ENCODE measurements at places on chromosomes 2 and 18. TPM values are rescaled to one million over a fixed set of nuclear protein-coding genes. Genes with fewer than 3 reads are reported as not detected.

GRCh38 chr2:11421863-11422490 is 44.0 kb downstream of the E2F6 start:
- H3K27ac ChIP-seq, result no peak overlapping the region
- no peaks in the 10 kb centered on the region for H3K4me1 ChIP-seq
- no peaks in the 10 kb centered on the region for H3K27me3 ChIP-seq
- no peak overlapping the region for H3K4me3 ChIP-seq

GRCh38 chr2:221640686-221641085 is 68.6 kb upstream of the EPHA4 start:
- H3K27ac ChIP-seq, result no peak overlapping the region
- H3K4me3 ChIP-seq, result no peak overlapping the region
- no peaks in the 10 kb centered on the region for H3K4me1 ChIP-seq
- no peaks in the 10 kb centered on the region for H3K27me3 ChIP-seq

DNA sequence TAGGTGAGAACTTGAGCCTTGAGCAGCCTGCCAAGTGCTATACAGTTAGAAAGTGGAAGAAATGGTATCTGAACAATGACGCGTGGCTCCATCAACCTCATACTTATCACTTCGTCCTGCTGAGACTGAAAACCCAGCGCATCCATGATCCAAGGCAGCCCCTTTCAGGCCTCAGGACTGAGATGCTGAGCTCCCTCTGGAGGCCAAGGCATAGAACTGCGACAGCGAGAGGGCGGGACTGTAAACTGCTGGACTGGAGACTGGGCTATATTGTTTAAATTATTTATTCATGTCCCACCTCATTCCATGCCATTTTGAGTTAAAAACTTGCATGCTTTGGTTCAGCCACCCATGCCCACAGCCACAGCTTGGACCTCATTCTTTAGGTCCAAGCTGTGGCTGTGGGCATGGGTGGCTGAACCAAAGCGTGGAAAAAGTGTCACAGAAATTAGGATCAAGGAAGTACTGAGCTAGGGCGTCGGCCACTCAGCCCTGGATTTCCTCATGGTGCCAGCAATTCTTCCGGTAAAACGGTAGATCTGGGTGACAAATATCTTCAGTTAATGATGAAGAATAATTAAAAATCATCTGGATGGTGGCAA is 195.5 kb downstream of the L3MBTL4 start:
- peak; percentile 52 for DNase-seq
- H3K27ac ChIP-seq, result no peak overlapping the region
- no peaks in the 10 kb centered on the region for H3K4me1 ChIP-seq
- H3K4me3 ChIP-seq, result no peak overlapping the region
- no peaks in the 10 kb centered on the region for H3K36me3 ChIP-seq

DNA sequence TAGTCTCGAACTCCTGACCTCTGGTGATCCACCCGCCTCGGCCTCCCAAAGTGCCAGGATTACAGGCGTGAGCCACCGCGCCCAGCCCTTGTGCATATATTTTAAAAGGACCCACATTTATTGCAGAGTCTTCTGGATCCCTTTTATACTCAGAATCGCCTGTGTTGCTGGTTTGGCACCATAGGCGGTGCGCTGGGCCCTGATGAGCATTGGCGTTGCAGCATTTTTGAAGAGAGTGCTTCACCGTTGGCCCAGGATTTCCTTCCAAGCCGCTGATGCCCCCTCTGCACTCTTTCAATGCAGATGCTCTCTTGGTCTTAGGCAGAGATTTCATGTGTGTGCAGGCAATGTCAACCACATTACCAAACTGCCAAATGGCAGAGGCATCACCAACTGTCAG is 13.5 kb upstream of the TFCP2L1 start:
- no peaks in the 10 kb centered on the region for H3K4me1 ChIP-seq
- DNase-seq, result no peak
- H3K27ac ChIP-seq, result no peak overlapping the region
- H3K27me3 ChIP-seq, result no peaks in the 10 kb centered on the region
- H3K36me3 ChIP-seq, result no peaks in the 10 kb centered on the region
- no peak overlapping the region for H3K4me3 ChIP-seq

GRCh38 chr2:111126581-111126980 is 5.9 kb downstream of the BCL2L11 start:
- no peak overlapping the region for H3K27ac ChIP-seq
- peaks cover 19% of the 10 kb centered on the region for H3K36me3 ChIP-seq
- no peak overlapping the region for H3K4me3 ChIP-seq
- no peaks in the 10 kb centered on the region for H3K27me3 ChIP-seq

GRCh38 chr2:165634855-165635254 is 159.2 kb downstream of the GALNT3 start:
- no peaks in the 10 kb centered on the region for H3K36me3 ChIP-seq
- peak overlapping the region; percentile 50 for H3K27ac ChIP-seq
- DNase-seq, result peak; percentile 90
- H3K4me3 ChIP-seq, result no peak overlapping the region

GRCh38 chr2:197152451-197153228 is 157.9 kb downstream of the ANKRD44 start:
- H3K4me3 ChIP-seq, result no peak overlapping the region
- no peak for DNase-seq
- H3K36me3 ChIP-seq, result no peaks in the 10 kb centered on the region
- no peak overlapping the region for H3K27ac ChIP-seq

GRCh38 chr18:73842795-73843394 is 304.7 kb downstream of the FBXO15 start:
- peak; percentile 42 for DNase-seq
- H3K36me3 ChIP-seq, result no peaks in the 10 kb centered on the region
- no peaks in the 10 kb centered on the region for H3K27me3 ChIP-seq
- H3K4me3 ChIP-seq, result no peak overlapping the region

GRCh38 chr2:109320195-109320922 is 191.4 kb downstream of the SH3RF3 start:
- H3K4me3 ChIP-seq, result no peak overlapping the region
- H3K27ac ChIP-seq, result no peak overlapping the region
- peaks cover 59% of the 10 kb centered on the region for H3K4me1 ChIP-seq
- no peaks in the 10 kb centered on the region for H3K36me3 ChIP-seq

DNA sequence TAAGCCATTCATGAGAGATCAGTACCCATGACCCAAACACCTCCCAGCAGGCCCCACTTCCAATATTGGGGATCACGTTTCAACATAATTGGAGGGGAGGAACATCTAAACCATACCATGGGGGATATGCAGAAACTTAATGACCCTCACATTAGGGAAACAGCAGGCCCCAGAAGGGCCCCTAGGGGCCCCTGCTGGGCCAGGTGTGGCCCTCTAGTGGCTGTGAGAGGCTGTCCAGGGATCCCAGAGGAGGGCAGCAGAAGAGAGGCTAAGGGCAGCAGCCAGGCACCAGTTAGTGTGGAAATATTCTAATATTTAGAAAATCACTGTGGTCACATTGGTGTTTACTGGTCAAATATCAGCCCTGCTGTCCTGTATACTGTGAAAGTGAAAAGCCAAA is 49.3 kb upstream of the ANKRD44 start:
- H3K4me3 ChIP-seq, result no peak overlapping the region
- H3K27me3 ChIP-seq, result no peaks in the 10 kb centered on the region
- DNase-seq, result no peak
- H3K36me3 ChIP-seq, result no peaks in the 10 kb centered on the region
- no peak overlapping the region for H3K27ac ChIP-seq

DNA sequence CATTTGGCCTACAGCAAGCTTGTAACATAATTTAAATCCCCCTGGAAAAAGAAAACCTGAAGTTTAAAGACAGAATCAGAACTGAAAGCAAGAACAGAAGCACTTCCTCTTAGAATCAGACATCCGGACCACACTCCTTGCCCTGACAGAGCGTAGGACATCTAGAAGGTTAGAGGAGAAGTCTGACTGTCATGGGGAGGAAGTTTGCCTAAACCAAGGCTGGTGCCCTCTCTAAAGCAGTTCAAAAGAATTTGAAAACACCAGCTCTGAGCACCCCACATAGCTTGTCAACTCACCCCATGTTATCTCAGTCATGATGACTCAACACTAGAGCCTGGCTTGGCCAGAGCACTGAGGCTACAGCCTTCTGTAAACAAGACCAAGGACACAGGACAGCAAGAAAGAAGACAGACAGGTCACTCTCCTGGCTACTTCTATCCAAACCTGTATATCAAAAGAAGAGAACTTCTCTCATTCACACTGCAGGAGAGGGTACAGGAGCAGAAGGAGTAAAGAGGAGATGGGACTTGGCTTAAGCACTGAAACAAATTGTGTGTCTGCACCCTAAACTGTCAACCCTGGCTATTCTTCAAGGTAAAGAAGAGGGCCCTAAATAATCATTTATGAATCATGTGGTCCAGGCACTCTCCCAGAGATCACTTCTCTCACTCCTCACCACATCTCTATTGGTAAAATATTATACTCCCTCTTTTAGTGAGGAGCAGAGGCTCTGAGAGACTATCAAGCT is 198.6 kb downstream of the MEMO1 start:
- no peaks in the 10 kb centered on the region for H3K4me1 ChIP-seq
- no peak overlapping the region for H3K27ac ChIP-seq
- no peaks in the 10 kb centered on the region for H3K27me3 ChIP-seq
- H3K4me3 ChIP-seq, result no peak overlapping the region
- DNase-seq, result no peak

DNA sequence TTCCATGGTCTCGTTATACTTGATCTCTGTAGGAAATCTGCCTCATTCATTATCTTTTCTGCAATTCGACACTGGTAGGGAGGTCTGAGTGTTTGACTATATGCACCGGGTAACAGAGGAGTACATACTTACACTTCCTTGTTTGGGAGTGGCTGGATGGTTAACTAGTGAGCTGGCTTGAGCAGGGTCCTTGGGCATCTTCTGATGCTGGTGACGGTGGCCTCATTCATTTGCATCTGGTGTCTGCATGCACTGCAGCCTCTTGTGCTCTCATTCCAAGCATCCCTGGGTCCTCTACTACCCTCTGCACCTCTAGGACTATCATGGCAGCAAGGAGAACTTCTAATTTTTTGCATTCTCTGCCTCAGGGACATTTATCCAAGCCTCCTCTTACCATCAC is 100.0 kb upstream of the TCF4 start:
- H3K4me1 ChIP-seq, result no peaks in the 10 kb centered on the region
- H3K4me3 ChIP-seq, result no peak overlapping the region
- DNase-seq, result no peak
- no peak overlapping the region for H3K27ac ChIP-seq

DNA sequence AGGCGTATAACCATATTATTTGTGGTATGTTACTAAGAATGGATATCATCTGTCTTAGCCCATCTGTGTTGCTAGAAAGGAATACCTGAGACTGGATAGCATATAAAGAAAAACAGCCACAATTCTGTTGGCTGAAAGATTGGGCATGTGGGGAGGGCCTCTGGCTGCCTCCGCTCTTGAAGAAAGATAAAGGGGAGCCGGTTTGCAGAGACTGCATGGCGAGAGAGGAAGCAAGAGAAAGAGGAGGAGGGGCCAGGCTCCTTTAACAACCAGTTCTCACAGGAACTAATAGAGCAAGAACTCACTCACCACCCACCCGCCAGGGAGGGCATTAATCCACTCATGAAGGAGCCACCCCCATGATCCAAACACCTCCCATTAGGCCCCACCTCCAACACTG is 29.2 kb upstream of the UXS1 start:
- H3K36me3 ChIP-seq, result no peaks in the 10 kb centered on the region
- H3K4me1 ChIP-seq, result no peaks in the 10 kb centered on the region
- DNase-seq, result no peak
- no peaks in the 10 kb centered on the region for H3K27me3 ChIP-seq
- no peak overlapping the region for H3K27ac ChIP-seq

DNA sequence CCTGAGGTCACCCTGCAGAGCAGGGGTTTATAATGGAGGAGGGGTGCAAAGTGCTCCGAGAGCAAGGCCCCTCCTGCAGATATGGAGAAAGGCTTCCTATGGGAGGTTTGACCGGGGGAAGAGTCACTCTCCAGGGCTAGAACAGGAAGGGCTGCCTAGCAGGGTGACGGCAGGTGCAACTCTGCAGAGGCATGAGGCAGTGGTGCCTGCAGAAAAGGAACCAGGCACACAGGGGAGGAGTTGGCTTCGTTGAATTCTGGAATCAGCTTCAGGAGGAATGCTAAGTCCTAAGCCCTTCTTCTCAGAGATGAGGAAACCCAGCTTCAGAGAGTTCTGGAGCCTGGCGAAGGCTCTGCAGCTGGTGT is 17.5 kb upstream of the HPCAL1 start:
- H3K27ac ChIP-seq, result peak overlapping the region; percentile 93
- no peak overlapping the region for H3K4me3 ChIP-seq
- no peak for DNase-seq
- H3K36me3 ChIP-seq, result no peaks in the 10 kb centered on the region
- no peaks in the 10 kb centered on the region for H3K27me3 ChIP-seq
- H3K4me1 ChIP-seq, result peaks cover 24% of the 10 kb centered on the region

DNA sequence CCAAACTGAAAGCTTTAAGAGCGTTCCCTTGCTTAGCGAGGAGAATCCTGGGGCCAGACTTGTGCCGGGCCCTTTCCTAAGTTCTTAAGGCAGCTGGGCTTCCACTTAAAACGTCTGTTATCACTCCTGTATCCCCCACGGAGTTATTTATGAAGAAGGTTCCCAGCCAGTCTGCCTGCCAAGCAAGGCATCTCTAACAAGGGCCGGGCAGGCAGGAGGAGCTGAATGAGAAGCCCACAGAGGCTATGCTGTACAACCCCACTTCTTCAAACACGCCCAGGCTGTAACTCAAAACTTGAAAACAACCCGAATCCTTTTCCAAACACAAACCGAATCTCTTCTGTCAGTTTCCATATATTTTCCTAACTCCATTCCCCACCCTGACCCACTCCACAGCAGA is 39.0 kb upstream of the ZFP36L2 start:
- no peaks in the 10 kb centered on the region for H3K36me3 ChIP-seq
- no peaks in the 10 kb centered on the region for H3K27me3 ChIP-seq
- peaks cover 64% of the 10 kb centered on the region for H3K4me1 ChIP-seq
- H3K4me3 ChIP-seq, result no peak overlapping the region

DNA sequence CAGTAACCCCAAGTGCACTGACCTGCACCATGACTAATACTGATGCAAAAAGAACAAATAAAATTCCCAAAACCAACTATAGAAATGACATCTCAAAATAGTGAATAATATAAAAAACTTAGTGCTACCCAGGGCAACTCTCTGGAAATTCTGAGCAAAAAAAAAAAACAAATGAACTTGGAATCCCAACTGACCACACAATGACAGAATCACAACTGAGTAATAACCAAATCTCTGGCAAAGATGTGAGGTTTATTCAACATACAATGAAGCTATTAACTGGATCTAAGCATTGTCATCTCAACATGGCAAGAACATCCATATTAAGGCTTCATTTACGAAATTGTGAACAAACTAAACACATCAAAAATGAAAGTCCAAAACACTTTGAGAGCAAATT is 22.7 kb downstream of the EXOC6B start:
- no peak overlapping the region for H3K27ac ChIP-seq
- no peak overlapping the region for H3K4me3 ChIP-seq
- H3K27me3 ChIP-seq, result no peaks in the 10 kb centered on the region
- H3K36me3 ChIP-seq, result no peaks in the 10 kb centered on the region

- no peak overlapping the region for H3K27ac ChIP-seq
- H3K27me3 ChIP-seq, result no peaks in the 10 kb centered on the region
- H3K4me1 ChIP-seq, result no peaks in the 10 kb centered on the region
- no peak overlapping the region for H3K4me3 ChIP-seq
Observed at GRCh38 chr2:18482666-18483065, 77.8 kb downstream of the RDH14 start.

- no peak overlapping the region for H3K4me3 ChIP-seq
- DNase-seq, result no peak
- no peaks in the 10 kb centered on the region for H3K27me3 ChIP-seq
- no peaks in the 10 kb centered on the region for H3K4me1 ChIP-seq
- no peak overlapping the region for H3K27ac ChIP-seq
- no peaks in the 10 kb centered on the region for H3K36me3 ChIP-seq
Observed at GRCh38 chr18:12597760-12598159, 60.1 kb downstream of the SPIRE1 start.

The HSBP1L1 gene
- total RNA-seq, result 50.7 TPM

The SRSF7 gene
- 121 TPM for total RNA-seq

The RPRM gene
- 2.4 TPM for total RNA-seq

The CD207 gene
- total RNA-seq, result not detected

The DSC3 gene
- not detected for total RNA-seq

The CCDC150 gene
- 1.3 TPM for total RNA-seq
